ENCODE measurements at places on chromosomes 7 and 10.
A peak's percentile ranks its signal among the peaks of the same experiment; 100 is the strongest.

- DNase-seq, result no peak
Observed at GRCh38 chr10:56142092-56142728, 218.8 kb downstream of the ZWINT start.

DNA sequence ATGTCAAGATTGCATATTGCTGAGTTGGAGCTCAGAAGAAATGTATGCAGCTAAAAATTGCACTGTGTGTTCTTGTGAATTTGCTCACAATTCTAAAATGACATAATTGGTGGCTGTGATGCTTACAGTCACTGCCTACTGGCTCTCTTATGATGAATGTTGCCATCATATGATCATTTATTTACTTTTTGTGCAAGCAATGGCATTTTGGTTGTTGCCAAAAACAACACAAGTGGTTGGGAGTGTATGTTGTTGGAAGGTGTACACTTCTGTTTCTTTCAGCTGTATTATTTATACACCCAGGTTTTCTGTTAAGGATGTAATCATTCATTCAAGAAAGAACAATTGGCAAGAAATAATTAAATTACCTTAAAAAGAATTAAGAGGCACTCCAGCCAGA lies 28.9 kb downstream of the PON1 start:
- no peak for DNase-seq

DNA sequence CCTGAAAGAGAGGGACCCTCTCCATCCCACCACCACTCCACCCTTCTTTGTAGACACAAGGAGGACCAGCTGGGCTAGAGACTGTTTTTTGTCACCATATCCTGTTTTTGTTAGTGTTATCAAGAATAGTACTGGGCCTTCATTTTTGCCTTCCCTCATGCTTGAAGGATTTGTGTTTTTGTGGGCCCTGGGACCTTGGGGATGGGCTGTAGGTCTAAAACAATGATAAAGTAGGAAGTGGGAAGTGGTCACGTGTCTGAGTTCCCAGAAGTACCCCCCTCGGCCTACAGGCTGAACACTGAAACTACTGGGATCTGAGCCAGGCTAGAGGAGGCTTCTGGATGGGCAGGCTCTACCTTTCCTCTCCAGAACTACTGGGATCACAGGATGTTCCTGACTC lies 8.9 kb downstream of the AGFG2 start:
- DNase-seq, result no peak

DNA sequence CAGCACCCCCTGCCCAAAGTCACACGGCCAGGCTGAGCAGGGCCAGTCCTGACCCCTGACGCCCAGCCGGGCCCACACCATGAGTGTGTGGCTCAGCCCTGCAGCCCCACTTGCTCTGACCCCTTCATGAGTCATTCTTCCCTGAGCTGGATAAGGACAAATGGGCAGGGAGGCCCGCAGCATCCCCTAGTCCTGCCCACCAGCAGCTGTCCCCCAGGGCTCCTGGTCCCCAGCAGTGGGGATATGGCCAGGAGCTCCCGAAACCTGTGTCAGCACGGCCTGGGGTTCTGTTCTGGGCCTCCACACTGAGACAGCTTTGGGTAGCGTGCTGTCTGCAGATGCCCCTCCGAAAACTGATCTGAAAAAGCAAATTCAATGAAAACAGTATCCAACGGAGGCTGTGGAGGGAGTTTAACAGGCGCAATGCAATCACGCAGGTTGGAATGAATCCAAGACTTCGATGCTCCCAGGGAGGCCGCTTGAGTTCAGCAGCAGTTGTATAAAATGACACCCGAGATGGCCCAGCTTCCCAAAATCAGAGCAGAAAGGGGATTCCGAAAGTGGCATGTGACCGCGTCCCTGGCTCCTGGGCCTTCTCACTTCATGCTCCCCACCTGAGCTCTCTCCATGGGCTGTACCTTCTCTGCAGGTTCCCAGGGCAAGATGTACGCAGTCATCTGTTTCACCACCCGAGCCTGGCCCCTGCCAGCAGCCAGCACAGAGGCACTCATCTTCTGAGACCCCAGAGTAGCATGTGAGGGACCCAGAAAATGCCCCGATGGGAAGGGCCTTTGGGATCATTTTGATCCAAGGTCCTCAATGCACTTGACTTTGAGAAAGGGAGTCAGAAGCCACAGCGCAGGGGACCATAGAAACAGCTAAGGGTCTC lies 214.1 kb downstream of the USP6NL start:
- no peak for DNase-seq

- DNase-seq, result no peak
Observed at GRCh38 chr7:149469806-149470205, 8.9 kb upstream of the ZNF777 start.

DNA sequence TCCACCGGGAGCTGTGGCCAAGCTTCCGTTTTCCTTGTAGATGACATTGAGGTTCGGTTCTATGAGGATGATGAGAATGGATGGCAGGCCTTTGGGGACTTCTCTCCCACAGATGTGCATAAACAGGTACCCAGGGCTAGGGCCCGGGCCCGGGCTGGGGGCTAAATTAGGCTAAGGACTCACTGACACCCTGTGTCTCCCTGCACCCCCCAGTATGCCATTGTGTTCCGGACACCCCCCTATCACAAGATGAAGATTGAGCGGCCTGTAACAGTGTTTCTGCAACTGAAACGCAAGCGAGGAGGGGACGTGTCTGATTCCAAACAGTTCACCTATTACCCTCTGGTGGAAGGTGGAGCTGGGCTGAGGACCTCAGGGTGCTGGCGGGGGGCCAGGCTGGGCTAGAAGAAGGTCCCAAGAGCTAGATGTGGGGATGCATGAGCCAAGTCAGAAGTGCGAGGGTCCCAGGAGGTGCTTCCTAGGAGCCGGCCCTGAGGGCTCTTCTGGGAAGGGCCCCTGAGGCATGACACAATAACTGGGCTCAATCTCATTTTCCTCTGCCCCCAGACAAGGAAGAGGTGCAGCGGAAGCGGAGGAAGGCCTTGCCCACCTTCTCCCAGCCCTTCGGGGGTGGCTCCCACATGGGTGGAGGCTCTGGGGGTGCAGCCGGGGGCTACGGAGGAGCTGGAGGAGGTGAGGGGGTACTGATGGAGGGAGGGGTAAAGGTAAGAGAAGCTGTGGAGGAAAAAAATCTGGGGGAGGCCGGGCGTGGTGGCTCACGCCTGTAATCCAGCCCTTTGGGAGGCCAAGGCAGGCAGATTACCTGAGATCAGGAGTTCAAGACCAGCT lies 2.9 kb downstream of the NFKB2 start:
- DNase-seq, result no peak

GRCh38 chr10:114881417-114881816 lies 56.6 kb upstream of the TRUB1 start:
- no peak for DNase-seq

DNA sequence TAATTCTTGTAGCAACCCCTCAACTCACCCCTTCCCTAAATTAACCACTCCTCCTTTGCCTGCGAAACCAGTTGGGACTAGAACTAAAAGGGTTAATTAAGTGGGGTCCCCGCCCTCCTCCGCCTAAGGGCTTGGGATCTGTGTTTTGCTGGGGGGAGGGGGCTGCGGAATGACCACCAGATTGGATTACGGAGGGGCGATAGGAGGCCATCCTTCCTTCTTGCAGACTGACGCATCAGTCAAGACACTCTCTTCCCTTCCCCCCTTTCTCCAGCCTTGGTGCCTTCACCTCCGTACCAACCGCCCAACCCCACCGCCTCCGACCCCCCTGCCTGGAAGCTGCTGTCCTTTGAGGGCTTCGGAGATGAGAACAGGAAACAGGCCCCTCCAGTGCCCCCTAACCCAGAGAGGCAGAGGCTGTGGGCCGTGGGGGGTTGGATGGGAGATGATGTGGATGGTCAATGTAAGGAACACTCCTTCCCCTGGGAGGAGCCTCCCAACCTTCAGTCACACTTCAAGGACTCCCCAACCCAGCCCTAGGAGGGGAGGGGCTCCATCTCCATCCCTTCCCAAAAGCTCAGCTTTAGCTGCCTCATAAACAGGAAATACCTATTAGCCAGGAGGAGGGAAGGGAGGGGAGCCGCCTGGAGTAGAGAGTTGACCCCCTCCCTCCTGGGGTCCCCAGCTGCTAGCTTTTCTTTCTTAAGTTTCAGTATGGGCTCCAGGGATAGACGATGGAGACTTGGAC lies 997 bp upstream of the LDB1 start:
- no peak for DNase-seq

DNA sequence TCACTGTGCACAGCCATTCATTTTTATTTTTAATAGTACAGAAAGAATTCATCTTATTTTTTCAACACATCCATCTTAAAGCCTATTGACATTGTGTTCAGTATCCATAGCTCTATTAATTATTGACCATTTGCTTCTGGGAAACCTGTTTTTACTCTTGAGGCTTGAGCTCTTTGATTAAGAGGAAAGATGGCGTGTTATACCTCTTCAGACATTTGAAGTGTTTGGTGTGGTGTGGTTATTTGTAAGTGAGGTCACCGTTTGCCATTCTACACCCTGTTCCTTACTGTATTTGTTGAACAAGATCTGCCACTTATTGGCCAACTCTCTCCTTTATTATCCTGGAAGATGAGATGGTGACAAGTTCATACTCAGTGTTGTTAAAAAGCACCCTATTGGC lies 18.4 kb downstream of the C7orf57 start:
- no peak for DNase-seq

GRCh38 chr10:48802611-48803071 lies 118.0 kb downstream of the WDFY4 start:
- DNase-seq, result no peak

- DNase-seq, result peak; percentile 12
Observed at GRCh38 chr10:70771311-70772194, 13.6 kb downstream of the TBATA start.

GRCh38 chr7:127629268-127629854 lies 11.4 kb upstream of the PAX4 start:
- DNase-seq, result no peak

GRCh38 chr10:7302930-7303557 lies 107.8 kb downstream of the SFMBT2 start:
- no peak for DNase-seq

GRCh38 chr7:153399554-153399940 lies 640.0 kb downstream of the ACTR3B start:
- no peak for DNase-seq

DNA sequence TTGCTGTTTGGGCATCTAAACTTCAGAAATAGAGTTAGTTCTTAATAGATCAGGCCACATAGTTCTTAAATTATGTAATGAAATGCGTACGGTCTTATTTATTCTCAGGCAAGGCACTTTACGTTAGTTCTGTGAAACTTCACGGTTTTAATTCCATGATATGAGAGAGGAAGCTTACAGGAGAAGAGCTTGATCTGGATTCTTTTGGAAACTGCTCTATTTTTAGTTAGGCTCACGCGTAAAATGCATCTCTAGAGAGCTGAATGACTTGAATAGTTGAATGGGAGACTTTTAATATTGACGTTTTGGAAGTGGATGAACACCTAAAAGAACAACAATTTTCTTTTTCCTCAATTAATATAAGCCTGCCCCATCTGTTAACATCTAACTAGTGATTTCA lies 71.1 kb downstream of the PRKG1 start:
- DNase-seq, result no peak

- no peak for DNase-seq
Observed at GRCh38 chr10:37436357-37436756, 311.0 kb downstream of the ANKRD30A start.

DNA sequence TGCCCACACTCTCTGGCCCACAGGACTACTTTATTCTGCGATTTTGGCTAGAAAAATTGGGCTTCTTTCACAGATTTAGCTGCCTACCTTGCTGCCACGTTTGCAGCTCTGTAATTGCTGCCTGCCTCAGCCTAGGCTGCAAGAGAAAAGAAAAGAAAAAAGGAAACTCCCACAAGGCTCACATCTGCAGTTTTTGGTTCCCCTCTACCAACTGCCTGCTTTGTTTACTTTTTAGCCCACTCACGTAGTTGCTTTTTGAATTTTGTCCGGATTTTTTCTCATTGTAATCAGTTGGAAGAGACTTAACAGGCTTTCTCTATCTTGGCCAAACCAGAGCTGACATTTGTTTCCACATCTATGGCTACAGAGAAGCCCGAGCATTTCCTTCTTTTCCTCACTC lies 24.3 kb downstream of the SUN3 start:
- no peak for DNase-seq

DNA sequence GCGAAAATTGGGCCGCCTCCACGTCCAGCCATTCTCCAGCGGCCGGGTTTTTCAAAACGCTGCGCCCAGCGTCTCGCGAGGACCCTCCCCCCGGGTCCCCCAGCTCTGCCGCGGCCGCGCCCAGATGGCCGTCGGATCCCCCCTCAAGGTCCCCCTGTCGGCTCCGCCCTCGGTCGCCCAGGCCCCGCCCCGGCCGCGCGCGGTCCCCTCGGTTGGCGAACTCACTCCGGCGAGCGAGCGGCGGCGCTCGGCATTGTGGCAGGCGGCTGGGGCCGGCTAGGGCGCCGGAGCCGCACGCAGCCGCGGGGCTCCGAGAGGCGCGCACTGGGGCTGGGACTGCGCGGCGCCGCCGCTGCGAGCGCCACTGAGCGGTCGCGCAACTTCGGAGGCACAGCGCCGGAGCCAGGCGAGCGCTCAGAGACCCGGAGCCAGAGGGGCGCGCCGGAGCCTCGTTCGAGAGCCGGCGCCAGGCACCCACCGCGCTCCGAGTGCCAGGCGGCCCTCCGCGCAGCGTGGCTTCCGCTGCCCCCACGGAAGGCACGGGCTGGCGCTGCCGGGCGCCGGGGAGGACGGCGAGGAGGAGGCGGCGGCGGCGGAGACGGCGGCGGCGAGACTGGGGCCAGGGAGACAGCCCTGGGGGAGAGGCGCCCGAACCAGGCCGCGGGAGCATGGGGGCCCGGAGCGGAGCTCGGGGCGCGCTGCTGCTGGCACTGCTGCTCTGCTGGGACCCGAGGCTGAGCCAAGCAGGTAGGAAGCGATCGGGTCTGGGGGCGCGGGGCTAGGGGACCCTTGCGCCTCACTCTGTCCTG lies at the start of gene UNC5B:
Gene UNC5B (plus strand): TSS at position 253 of the 809 bp plus-strand sequence. CDS start 416 bp downstream, at position 669.
- DNase-seq, result no peak

DNA sequence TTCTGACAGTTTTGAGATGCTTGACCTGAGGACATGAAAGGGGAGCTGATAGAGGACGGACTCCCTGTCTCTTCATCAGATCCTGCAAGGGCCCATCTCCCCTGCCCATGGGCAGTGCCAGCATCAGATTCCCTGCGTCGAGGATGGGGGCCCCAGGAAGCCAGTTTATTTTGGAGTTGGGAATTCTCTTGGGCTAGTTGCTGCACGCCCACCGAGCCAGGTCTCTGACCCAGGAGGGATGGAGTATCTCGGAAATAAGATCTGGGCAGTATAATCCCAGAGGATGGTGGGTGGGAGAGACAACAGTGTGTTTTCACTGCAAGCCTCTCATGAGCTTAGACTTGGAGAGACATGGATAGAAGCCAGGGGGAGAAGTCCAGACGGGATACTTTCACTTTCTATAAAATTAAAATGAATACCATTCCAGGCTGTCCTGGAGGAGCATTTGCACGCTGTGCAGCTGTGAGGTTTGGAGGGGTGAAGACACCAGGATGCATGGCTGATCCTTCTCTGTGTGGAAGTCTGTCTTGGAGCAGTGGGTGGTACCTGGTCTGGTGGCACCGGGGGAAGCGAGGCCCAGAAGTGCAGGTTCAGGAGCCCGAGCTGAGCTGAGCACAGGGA lies 25.8 kb downstream of the DOCK1 start:
- no peak for DNase-seq

- DNase-seq, result no peak
Observed at GRCh38 chr10:32047881-32048280, 8.3 kb downstream of the KIF5B start.
